HuH-7 (cell line): ENCODE measurements at places on chromosomes 4 and X.

- no peak for DNase-seq
Measured at GRCh38 chr4:104488151-104488550, 6.5 kb downstream of the CXXC4 start.

DNA sequence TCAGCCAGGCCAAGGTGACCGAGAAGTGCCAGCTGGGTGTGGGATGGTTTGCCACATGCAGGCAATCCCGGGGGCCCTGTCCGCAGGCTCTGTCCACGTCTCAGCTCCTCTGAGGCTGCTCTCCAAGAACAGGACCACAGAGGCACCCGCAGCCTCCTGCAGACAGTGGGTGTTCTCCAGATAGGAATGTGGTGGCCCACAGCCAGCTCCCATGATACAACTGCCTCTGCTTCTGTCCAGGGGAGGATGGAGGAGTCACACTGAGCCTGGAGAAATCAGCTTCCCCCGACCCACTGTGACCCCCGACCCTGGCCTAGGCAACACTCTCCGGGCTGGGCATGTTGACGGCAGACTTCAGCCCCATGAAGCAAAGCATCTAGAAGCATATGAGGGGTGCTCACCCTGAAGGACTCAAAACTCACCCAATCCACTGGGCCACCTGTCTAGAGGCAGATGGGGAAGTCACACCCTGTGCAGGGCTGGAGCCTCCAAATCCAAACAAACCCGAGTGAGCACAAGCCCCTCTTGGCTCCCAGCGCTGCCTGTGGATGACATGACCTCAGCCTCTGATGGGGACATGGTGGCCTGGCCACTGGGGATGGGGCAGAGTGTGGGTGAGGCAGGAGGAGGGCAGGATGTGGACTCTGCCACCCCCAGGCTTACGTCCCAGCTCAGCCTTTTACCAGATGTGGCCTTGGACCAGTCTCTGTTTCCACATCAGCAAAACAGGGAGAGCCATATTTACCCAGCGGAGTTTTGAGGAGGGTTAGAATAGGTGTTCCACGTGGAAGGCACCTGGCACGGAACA is 102.3 kb downstream of the PSAPL1 start:
- no peak for DNase-seq

GRCh38 chr4:156946516-156947424 is 24.8 kb downstream of the PDGFC start:
- no peak for DNase-seq

DNA sequence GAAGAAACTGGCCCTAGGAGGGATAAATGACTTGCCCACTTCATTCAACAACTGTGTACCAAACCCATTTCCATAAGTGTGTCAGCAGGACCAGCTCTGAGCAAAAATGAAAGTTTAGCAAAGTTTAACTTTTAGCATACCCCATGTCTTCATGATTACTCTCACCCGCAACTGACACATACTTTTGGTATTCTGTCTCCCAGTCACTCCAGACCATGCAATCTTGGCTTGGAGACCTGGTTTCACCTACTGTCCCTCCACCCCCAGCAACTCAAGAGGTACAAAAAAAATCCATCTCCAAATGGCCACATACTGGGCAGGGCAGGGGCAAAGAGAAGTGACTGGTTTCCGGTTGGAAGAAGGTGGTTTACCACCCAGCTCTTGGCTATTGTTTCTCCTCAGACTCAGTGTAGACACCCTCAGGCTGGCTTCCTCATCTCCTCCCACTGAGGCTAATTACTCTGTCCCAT is 79.8 kb downstream of the RLIM start:
- no peak for DNase-seq

DNA sequence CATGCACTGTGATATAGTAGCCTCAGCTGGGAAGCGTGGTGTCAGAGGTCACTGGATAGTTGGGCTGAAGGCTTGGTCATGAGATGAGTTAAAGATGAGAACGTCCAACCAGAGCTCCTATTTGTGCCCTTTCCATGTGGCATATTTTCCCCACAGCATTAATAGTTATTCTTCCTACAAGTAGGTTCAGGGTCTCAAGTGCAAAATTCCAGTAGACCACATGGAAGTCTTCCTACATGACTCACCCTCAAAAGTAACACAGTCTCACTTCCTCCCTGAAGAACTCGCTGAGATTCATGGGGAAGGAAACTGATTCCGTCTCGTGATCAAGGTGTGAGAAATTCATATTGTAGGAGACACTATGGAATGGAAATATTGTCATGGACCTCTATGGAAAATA is 1212.5 kb upstream of the PRKX start:
- DNase-seq = no peak

DNA sequence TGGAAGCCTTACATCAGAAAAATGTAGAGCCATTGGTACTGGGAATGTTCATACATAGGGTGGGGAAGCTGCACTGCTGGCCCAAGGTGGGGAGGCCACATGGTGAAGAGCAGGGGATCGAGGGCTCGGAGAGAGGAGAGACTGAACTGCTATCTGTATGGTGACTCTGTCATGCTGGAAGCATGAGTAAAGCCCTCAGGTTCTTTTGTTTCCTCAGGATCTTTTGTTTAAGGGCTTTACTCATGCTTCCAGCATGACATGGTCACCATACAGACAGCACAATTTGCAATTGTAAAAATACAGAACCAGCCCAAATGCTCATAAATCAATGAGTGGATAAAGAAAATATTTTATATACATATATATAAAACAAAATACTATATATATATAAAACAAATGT is 78.4 kb downstream of the KLF8 start:
- DNase-seq = no peak

- no peak for DNase-seq
Measured at GRCh38 chrX:71541210-71542022, 8.5 kb downstream of the OGT start.

- DNase-seq = no peak
Measured at GRCh38 chr4:172155838-172156345, 342.7 kb downstream of the GALNTL6 start.

DNA sequence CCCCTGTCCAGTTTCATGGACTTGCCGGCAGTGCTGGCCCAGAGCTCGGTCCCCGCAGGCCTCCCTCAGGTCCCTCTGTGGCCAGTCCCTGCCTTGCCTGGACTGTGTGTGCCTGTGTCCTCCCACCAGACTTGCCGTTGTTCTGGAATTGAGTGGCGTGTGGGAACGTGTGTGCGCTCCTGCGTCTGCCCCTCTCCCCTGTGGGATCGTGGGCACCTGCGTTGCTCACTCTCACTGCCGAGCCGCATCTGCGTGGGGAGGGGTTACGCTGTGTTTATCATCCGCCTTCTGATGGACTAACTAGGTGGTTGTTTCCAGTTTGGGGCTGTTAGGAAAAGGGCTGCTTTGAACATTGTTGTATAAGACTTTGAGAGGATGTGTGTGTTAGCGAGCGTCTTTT is 21.2 kb downstream of the PCGF3 start:
- DNase-seq = no peak

DNA sequence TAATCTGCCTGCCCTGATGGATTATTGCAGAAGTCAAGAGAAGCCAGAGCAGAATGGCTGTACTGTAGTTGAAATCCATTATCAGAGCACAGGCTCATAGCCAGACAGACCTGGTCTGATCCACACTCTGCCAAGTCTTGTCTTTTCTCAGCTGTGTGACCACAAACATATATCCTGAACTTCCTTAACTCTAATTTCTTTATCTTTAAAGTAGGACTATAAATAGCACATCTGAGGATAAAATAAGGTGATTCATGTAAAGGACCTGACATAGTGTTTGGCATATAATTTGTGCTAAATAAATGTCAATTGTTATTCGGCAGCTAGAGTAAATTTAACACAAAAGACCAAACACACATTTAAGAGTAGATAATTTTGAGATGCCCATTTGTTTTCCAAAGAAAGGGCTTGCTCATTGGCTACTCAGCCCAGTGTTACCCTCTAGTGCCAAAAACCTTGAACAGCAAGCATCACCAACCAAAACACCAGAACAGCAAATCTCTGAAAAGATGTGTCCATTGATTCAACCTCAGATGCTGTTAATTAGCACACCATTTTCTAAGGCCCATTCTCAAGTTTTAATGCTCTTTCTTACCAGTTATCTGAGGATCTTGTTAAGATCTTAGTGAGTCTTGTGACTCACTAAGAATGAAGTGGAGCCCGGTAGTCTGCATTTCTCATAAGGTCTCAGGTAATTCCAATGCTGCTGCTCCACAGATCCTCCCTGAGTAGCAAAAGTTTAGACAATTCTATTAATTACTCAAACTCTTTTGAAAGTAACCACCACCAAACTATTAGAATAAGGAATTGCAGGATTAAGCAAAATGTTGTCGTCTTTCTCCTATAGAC is 108.8 kb downstream of the HHIP start:
- DNase-seq = no peak

DNA sequence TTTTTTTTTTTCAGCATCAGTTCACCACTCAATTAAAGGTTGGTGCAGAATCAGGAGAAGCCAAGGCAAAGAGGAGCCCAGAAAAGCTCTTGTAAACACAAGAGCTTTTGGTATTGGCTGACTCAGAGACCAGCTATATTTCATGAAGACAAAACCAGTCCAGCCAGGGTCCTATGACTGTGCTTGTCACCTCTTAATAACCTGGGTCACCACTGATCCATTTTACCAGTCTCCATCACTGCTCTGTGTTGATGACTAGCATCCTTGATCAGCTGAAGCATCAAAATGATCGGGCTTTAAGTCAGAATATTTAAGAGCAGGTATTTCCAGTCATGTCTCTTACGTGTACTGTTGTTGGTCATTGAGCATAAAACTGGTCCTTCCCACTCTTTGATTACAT is 237.9 kb downstream of the PACRGL start:
- no peak for DNase-seq

DNA sequence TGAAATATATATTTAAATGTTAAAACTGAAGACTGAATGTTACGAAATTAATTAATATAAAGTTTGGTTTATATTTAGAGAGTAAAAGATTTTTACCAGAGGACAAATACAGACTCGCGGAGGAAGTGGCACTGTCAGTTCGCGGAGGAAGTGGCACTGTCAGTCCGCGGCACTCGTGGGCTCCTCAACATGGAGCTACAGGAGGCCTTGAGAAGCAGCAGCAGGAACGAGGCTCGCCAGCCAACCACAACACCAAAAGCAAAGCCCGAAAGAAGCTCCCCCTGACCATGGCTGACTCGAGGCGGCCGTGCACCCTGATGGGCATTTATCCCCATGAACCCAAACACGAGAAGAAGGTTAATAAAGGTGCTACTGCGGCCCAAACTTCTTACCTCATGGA is 125.3 kb upstream of the PABPC4L start:
- DNase-seq = peak; percentile 9

DNA sequence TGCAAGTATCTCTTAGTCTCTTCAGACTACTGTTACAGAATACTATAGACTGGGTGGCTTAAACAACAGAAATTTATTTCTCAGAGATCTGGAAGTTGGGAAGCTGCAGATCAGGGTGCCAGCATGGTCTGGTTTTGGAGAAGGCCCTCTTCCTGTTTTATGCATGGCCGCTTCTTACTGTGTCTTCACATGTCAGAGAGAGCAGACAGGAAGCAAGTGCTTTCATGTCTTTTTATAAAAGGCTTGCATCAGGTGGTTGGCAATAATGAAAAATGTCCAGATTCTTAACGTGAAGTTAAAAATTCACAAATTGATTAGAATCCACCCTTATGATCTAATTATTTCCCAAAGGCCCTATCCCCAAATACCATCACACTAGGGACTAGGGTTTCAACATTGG is 284.9 kb downstream of the RPA4 start:
- no peak for DNase-seq

- DNase-seq = no peak
Measured at GRCh38 chr4:27873596-27873995, 1013.0 kb downstream of the STIM2 start.

- DNase-seq = no peak
Measured at GRCh38 chrX:39609941-39610340, 487.8 kb downstream of the BCOR start.
